ENCODE measurements at places on chromosomes 13 and 19.

DNA sequence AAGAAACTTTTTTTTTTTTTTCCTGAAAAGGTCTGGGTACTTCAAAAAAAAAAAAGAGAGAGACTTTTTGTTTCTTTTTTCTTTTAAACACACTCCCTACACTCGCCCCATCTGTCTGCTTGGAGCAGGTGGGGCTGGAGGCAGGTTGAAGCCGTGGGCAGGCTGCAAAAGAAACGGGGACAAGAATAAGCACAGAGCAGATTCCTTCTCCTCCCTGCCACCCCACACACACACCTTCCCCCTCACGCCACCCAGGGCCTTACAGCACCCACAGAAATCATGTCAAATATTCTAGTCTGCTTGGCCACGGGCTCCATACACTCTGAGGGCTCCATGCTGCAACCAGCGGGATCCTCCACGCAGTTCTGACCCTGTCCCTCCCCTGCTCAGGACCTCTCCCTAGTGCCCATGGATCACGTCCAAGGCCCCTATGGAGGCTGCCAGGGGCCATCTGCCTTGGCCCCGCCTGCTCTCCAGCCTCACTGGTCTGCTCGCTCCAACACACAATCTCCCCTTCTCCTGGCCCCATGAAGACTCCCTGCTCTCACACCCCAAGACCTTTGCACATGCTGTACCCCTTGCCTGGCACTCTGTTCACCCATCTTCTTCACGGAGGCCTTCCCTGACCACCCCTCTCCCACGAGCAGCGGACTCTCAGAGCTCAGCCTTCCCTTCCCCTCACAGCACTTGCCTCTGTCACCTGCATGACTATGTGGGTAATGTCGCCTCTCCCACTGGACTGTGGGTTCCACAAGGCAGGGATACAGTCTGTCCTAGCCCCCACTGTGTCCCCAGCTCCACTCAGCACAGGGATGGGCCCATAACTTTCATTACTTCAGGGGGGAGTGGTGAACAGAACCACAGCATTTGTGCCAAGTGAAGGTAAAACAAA lies 11.4 kb downstream of the AKT2 start:
- DNase-seq = no peak

- DNase-seq = no peak
These were observed 3.5 kb downstream of the RNF113B start for GRCh38 chr13:98173431-98174152.

- no peak for DNase-seq
These were observed 401.7 kb downstream of the IRS2 start for GRCh38 chr13:109384491-109385241.

- no peak for DNase-seq
These were observed 58.7 kb downstream of the DHRS12 start for GRCh38 chr13:51745243-51745642.

- no peak for DNase-seq
These were observed 101.4 kb downstream of the TUBGCP3 start for GRCh38 chr13:112486386-112487126.

DNA sequence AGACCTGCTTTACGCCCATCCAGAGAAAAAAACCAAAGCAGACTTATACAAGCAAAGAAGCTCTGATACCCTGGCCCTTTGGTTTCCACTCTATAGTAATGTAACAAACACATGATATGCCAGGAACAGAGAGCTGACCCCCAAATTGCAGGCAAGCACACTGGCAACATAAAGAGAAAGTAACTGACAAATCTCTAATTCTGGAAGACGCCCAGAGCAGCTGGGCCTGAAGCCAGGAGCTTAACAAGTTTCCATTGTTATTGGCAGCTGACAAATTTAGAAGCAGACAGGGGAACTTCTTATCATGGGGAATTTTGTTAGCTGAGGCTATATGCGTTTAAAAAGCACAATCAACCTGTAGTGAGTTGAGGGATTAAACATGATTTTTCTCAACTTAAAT lies 158.0 kb downstream of the DLEU7 start:
- DNase-seq = peak; percentile 14

- DNase-seq = no peak
These were observed 12.4 kb downstream of the CHAF1A start for GRCh38 chr19:4414800-4415321.

- DNase-seq = peak; percentile 46
These were observed 1.2 kb upstream of the SLC27A1 start for GRCh38 chr19:17469092-17469480.
